ENCODE measurements at places on chromosomes 1 and 21. TPM values are rescaled to one million over a fixed set of nuclear protein-coding genes. Genes with fewer than 3 reads are reported as not detected.

DNA sequence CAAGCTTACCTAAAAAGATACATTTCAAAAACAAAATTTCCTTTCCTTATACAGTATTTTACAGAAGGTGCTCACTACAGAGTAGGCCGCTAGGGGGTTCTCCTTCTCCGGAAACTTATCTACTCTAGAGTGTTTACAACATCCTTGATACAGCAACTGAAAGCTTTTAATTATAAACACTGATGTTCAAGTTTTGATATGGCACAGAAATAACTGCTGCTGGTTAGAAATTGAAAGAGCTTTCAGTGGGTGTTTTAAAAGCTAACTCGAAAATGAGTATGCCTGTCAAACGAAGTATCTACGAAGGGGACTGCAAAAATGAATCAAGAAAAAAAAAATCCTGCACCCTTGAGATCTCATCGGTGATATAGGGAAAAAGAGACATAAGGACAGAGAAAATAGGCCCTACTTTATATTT lies 1.0 kb downstream of the YOD1 start:
- peak; percentile 53 for DNase-seq

DNA sequence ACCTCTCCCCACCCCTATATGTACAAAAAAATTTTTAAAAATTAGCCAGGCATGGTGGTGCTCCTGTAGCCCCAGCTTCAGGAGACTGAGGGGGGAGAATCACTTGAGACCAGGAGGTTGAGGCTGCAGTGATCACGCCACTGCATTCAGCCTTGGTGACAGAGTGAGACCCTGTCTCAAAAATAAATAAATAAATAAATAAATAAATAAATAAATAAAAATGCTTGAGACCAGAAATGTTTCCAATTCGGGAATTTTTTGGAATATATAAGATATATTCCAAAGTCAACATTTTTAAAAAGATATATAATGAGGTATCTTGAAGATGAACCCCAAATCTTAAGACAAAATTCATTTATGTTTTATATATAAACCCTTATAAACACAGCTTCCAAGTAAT lies 42.4 kb upstream of the RAB4A start:
- DNase-seq = no peak

LIN9 gene
- 1.5 TPM for polyA plus RNA-seq

FGR gene
- not detected for polyA plus RNA-seq

DNA sequence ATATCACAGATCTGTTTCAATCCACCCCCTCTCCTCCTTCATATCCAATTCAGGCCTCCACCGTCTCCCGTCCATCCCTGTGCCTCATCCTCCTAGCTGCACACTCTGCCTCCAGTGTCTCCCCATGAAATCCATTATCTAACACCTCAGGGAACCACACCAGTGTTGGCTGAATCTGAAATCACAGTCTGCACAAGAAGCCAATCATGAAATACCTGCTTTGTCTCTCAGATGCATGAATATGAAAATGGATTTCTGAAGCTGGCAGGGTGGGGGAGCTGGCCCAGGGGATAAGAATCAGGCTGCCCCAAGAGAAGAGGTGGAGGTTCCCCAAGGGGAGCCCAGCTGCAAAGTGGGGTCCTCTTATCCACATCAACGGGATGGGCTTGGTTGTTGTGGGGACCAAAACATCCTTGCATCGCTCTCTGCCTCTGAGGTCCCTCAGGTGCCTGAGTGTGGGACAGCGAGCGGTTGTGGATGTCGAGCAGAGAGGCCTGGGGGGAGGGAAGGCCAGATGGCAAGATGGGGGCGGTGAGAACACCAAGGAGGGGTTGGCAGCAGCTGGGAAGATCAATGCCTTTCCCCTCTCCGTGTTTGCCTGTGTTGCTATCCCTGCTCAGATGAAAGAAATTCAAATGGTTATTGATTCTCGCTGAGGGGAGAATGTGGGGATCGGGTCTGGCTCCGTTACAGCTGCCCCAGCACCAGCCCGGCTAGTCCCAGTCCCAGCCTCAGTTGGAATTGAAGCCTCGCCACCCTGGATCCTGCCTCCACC lies 237.3 kb upstream of the POU3F1 start:
- no peak for DNase-seq

RIMS3 gene
- polyA plus RNA-seq = 0.10 TPM

DNA sequence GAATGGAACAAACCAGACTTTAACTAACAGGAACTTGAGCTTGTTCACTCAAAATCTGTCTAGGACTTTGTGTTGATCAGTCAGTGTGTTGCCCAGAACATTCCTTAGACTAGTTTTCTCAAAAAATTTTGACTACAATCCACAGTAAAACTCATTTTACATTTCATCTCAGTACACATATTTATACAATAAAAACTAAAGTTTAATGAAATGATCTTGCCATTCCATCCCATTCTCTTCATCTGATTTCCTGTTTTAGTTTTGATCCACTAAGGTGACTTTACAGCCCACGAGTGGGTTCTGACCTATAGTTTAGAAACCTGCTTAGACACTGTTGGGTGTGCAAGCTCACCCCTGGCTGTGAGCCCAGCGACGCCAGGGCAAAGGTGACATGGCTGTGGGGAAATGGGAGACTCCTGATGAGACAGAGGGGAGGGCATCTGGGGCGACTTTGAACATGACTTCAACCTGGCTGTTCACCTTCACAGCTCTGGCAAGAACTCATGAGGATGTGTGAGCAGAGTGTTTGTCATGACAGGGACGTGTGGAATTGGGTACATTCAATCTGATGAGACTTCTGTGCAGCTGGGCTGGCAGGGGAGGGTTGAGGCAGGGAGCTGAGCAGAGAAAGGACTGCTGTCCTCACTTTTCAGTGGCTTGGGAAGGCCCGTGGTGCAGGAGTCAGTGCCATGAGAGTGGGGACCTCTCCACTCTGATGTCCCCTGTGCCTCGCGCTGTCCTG lies 40.6 kb downstream of the LHX4 start:
- DNase-seq = no peak

ATAD3C gene
- polyA plus RNA-seq = not detected

- DNase-seq = no peak
These were observed 70.7 kb downstream of the SCMH1 start for GRCh38 chr1:41171266-41171874.

GRCh38 chr1:2189459-2190425 lies 4.8 kb downstream of the FAAP20 start:
- peak; percentile 96 for DNase-seq

TCEA3 gene
- polyA plus RNA-seq = 6.3 TPM

DNA sequence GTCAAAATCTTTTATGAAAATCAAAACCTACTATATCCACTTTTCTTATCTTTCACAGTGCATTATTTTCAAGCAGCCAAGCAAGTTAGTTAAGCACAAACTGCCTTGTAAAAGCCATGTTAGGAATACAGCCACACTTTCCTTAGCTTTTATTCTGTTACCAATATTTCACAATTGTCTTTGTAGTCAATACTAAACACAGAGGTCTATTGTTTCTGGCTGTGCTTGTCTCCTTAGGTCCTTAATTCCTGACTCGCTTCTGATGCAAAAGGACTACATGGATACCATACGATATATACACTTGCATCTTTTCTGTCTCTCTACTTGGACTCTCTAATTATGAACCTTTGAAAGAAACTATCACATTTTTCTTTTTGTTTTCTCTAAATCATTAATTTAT lies 331.8 kb downstream of the NEGR1 start:
- DNase-seq = no peak

- DNase-seq = no peak
These were observed 21.5 kb downstream of the AGPAT3 start for GRCh38 chr21:43886565-43886964.

DNA sequence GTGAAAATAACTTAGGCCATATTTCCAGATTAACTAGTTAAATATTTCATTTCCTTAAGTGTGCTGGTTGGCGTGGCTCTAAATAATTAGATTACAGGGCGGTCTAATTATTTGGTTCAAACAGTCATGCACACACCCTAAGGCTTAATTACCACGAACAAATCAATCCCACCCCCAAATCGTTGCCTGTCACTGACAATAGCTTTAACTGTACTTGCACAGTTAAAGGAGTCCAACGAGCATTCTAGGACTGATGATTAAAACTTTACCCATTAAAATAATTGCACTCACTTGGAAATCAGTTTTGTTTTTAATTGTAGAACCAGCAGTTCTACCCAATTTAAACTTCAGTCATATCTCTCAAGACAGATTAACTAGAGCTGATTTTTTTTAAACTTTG lies 1.5 kb upstream of the POU2F1 start:
- no peak for DNase-seq

DNA sequence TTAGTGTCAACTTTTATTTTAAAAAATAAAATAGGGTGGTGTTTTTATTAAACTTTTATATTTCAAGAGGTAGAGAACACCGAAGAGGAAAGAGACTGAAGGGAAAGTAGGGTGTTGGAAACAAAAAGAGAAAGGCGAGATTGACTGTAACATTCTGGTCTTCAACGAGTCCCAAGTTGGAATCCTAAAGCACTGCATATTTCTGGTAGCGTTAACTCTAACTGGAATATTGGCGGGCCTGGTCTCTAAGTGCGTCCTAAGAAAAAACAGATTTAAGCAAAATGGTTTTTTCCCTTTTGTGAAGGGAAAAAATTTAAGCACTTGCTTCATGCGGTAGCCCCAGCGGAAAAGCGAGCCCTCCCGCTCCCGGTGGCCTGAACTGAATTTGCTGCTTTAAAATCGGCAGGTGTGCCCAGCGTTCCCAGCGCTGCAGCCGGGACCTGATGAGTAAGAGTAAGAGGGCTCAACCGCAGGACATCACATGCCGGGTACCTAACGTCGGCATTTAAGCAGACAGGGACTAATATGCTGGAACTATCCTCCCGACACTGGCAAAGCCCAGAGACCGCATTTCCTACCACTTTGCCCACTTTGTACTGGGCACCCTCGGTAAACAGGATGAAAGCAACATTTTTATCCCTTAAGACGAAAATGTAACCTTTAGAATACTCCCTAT lies 30.5 kb upstream of the NFIA start:
- DNase-seq = no peak

SFN gene
- 0.34 TPM for polyA plus RNA-seq

OR2AK2 gene
- polyA plus RNA-seq = not detected

GRCh38 chr1:225450491-225451191 lies 22.8 kb upstream of the LBR start:
- no peak for DNase-seq

- DNase-seq = peak; percentile 65
These were observed 71.4 kb downstream of the USP1 start for GRCh38 chr1:62508187-62508758.

GRCh38 chr1:229655781-229656180 lies 29.7 kb downstream of the URB2 start:
- no peak for DNase-seq

CITED4 gene
- polyA plus RNA-seq = 2.2 TPM

HHAT gene
- polyA plus RNA-seq = 1.7 TPM

- no peak for DNase-seq
These were observed 35.4 kb upstream of the C1QA start for GRCh38 chr1:22600817-22601605.

DNA sequence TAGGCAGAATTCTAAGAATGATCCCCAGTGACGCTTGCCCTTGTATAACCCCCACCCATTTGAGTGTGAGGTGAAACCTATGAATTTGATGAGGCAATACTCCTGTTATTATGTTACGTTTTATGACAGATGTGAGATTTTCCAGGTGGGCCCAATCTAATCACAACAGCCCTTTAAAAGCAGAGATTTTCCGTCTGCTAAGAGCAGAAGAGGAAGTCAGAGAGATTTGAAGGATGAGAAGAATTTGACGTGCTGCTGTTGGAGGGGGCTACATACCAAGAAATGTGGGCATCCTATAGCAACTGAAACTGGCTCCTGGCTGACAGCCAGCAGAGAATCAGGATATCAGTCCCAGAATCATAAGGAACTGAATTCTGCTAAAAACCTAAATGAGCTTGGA lies 2.4 kb upstream of the SLC19A2 start:
- DNase-seq = no peak

DNA sequence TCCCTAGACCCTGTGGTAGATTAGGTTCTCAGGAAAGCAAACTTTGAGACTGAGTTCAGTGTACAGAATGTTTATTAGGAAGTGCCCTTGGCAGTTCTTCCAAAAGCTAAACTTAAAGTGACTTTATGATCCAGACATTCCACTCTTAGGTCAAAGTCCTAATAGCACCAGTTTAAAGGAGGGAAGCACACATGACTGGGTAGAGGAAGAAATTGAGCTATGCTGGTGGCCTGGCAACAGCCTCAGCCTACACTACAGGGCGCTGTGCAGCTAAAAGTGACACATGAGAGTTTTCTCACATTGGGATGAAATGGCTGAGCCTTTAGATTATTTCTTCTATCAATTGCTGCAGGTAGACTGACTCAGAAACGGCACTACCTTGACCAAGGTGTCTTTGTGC lies 280.4 kb downstream of the BRINP2 start:
- no peak for DNase-seq

RAP1GAP gene
- 0.20 TPM for polyA plus RNA-seq

- peak; percentile 62 for DNase-seq
These were observed 41.0 kb downstream of the GATAD2B start for GRCh38 chr1:153881751-153882150.

GRCh38 chr1:81569761-81570160 lies 231.0 kb upstream of the ADGRL2 start:
- DNase-seq = no peak

KRTAP24-1 gene
- not detected for polyA plus RNA-seq

GRCh38 chr1:91791103-91791502 lies 94.8 kb downstream of the TGFBR3 start:
- DNase-seq = no peak

- peak; percentile 52 for DNase-seq
These were observed 24.7 kb downstream of the EPHX1 start for GRCh38 chr1:225834417-225835329.

DNA sequence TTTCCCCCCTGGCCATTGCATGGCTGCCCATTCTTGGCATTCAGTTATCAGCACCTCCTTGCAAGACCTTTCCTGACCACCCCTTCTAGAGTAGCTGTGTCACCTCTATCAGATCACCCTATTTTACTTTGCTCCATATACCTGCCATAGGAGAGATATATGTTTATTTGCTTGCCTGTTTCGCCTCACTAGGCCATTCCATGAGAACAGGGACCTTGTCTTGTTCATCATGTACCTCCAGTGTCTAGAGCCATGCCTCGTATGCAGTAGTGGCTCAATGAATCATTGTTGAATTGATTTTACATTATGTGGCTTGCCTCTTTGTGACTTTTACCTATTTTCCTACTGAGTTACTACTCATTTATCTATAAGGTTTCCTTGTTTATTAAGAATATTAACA lies 26.4 kb upstream of the PADI2 start:
- DNase-seq = no peak

DNA sequence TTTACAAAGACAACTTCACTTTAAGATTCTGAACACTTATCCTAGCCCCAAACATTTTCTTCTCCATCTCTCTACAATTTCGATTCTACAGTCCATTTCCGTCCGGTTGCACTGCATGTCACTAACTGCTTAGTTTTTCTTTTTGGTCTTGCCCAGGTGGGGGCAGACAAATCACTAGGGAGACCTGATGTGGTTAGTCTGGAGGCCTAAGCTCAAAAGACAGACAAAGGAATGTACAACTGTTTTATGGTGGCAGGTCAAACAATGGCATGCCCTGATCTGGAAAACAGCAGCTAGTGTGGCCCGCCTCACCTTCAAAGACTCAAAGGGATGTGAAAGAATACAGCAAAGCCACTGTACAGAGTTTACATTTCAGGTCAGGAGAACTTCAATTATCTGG lies 3.8 kb downstream of the ETV3 start:
- DNase-seq = no peak

GRCh38 chr1:151196292-151196800 lies 2.0 kb upstream of the PIP5K1A start:
- peak; percentile 85 for DNase-seq

SLC30A2 gene
- not detected for polyA plus RNA-seq

GRCh38 chr1:147560765-147561471 lies 19.6 kb downstream of the BCL9 start:
- DNase-seq = no peak

GJA5 gene
- 0.07 TPM for polyA plus RNA-seq

GRCh38 chr1:230185076-230186001 lies 118.3 kb downstream of the GALNT2 start:
- DNase-seq = no peak

All from IMR-90 (cell line).